ENCODE measurements at places on chromosomes 2 and 18.

GRCh38 chr18:32909798-32910561, 137.2 kb upstream of the KLHL14 start:
- H3K4me1 ChIP-seq = no peaks in the 10 kb centered on the region
- DNase-seq = no peak
- H3K4me3 ChIP-seq = no peak overlapping the region
- no peak overlapping the region for H3K27ac ChIP-seq
- H3K27me3 ChIP-seq = no peaks in the 10 kb centered on the region
- no peaks in the 10 kb centered on the region for H3K36me3 ChIP-seq

- no peaks in the 10 kb centered on the region for H3K27me3 ChIP-seq
- DNase-seq = no peak
- peaks cover 29% of the 10 kb centered on the region for H3K4me1 ChIP-seq
Observed at GRCh38 chr2:24791452-24791851, 1.7 kb downstream of the PTRHD1 start.

- no peak for DNase-seq
- no peaks in the 10 kb centered on the region for H3K27me3 ChIP-seq
- H3K36me3 ChIP-seq = no peaks in the 10 kb centered on the region
- no peak overlapping the region for H3K4me3 ChIP-seq
- no peaks in the 10 kb centered on the region for H3K4me1 ChIP-seq
Observed at GRCh38 chr2:29767606-29768335, 153.6 kb downstream of the ALK start.

DNA sequence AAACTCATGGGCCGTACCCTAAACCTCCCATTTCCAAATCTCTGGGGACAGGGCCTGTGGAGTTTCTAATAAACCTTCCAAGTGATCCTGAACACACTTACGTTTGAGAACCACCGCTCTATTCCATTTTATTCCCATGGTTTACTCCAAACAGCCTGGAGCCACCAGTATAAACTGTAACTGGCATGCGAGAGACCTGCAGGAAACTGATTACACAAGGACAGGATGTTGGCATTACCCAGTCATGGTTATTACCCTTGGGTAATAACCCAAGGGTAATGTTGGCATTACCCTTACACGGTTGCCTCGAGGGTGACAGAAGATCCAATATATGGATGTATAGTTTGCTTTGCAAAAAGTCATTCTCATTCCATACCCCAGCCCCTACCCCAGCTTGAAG, 37.0 kb upstream of the YPEL5 start:
- DNase-seq = no peak
- no peaks in the 10 kb centered on the region for H3K36me3 ChIP-seq
- H3K4me3 ChIP-seq = no peak overlapping the region
- no peaks in the 10 kb centered on the region for H3K4me1 ChIP-seq

GRCh38 chr2:172193331-172194089, 90.8 kb upstream of the DLX2 start:
- H3K36me3 ChIP-seq = no peaks in the 10 kb centered on the region
- H3K27ac ChIP-seq = no peak overlapping the region
- no peak for DNase-seq
- H3K4me3 ChIP-seq = no peak overlapping the region
- no peaks in the 10 kb centered on the region for H3K27me3 ChIP-seq

DNA sequence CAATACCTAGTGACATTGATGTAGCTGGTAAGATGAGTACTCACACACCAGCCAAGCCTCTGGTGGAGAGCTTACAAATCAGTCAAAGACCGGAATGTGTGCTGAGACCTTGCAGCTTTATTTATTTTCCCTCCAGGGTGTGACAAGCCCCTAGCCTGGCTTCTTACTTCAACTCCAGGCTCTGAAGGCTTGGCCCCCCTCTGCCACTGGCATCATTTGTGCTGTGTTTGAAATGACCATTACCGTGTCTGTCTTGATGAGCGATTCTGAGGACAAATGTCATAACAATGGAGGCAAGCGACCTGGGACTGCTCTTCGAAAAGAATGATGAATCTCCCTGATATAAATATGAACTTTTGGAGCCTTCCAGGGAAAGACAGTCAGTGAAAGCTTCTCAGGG, 749.9 kb upstream of the HS6ST1 start:
- H3K4me3 ChIP-seq = no peak overlapping the region
- no peaks in the 10 kb centered on the region for H3K36me3 ChIP-seq
- H3K27ac ChIP-seq = no peak overlapping the region
- no peaks in the 10 kb centered on the region for H3K4me1 ChIP-seq
- no peak for DNase-seq

- H3K4me1 ChIP-seq = peaks cover 26% of the 10 kb centered on the region
- H3K36me3 ChIP-seq = no peaks in the 10 kb centered on the region
- H3K4me3 ChIP-seq = peak within 1 kb of the TSS; percentile 91
- DNase-seq = peak; percentile 98
- no peaks in the 10 kb centered on the region for H3K27me3 ChIP-seq
- H3K27ac ChIP-seq = peak within 1 kb of the TSS; percentile 97
Observed at GRCh38 chr2:44168681-44169154, at the start of gene PPM1B. Gene PPM1B (plus strand): TSS chr2:44168875. CDS start chr2:44201200, 32,325 bp downstream.

DNA sequence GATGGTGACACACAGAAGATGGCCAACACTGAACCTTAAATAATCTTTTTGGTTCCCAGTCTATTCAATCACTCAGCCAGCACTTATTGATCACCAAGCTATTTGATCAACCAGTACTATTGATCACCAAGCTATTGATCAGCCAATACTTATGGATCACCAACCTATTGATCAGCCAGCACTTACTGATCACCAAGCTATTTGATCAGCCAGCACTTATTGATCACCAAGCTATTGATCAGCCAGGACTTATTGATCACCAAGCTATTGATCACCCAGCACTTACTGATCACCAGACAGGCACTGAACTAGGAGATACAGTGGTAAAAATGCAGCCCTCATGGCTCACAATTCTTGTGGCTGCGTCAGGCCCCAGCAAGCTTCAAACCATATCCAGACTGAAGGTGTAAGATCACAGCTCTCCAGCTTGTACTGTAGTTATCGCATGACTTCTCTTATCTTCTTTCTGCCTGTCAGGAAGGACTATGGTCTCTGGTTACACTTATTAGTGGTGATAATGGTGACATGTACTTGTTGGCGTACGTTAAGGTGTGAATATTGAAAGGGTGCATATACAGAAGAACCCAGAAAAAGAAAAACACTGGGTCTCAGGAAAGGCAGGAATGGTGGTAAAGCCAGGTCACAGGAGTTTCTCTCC, 18.4 kb upstream of the B3GNT2 start:
- H3K4me3 ChIP-seq = no peak overlapping the region
- H3K36me3 ChIP-seq = no peaks in the 10 kb centered on the region
- DNase-seq = no peak
- no peaks in the 10 kb centered on the region for H3K4me1 ChIP-seq

- H3K27ac ChIP-seq = no peak overlapping the region
- H3K4me3 ChIP-seq = no peak overlapping the region
- DNase-seq = peak; percentile 9
- no peaks in the 10 kb centered on the region for H3K27me3 ChIP-seq
- no peaks in the 10 kb centered on the region for H3K36me3 ChIP-seq
Observed at GRCh38 chr18:45522371-45522770, 92.9 kb upstream of the SLC14A2 start.

GRCh38 chr2:138602166-138602460, 100.5 kb downstream of the SPOPL start:
- no peaks in the 10 kb centered on the region for H3K36me3 ChIP-seq
- DNase-seq = no peak
- no peak overlapping the region for H3K27ac ChIP-seq
- H3K27me3 ChIP-seq = no peaks in the 10 kb centered on the region
- H3K4me3 ChIP-seq = no peak overlapping the region

DNA sequence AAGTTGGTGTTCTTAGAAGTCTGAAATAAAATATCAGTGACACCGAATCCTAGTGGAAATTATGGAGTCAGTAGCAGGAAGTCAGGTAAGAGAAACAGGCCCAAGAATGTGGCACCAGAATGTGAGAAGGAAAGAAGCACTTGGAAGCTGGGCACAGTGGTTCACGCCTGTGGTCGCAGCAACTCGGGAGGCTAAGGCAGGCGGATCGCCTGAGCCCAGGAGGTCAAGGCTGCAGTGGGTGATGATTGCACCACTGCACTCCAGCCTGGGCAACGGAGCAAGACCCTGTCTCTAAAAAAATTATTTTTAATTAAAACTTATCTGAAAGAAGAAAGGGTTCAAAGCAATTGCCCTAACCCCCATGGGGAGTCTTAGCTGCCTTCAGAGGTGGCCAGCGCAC, 268.3 kb upstream of the SALL3 start:
- DNase-seq = no peak
- no peaks in the 10 kb centered on the region for H3K4me1 ChIP-seq
- no peaks in the 10 kb centered on the region for H3K27me3 ChIP-seq
- H3K36me3 ChIP-seq = no peaks in the 10 kb centered on the region
- no peak overlapping the region for H3K27ac ChIP-seq
- H3K4me3 ChIP-seq = no peak overlapping the region

DNA sequence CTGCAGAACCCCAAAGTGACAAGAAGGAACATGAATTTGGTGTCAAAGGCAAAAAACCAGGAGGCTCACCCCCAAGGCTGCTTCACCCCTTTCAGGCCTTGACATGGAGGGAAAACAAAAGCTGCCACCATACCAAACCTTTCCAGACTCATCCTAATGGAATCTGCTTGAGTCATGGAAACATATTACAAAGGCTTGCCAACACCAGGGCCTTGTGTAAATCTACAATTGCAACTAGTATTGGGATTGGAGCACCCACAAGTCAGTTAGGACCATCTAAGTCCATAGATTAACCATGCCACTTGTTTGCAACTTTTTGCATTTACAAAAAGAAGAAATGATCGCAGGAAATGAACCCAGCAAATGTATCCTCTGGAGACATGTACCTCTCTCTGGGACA, 297.6 kb downstream of the CDCA7 start:
- no peaks in the 10 kb centered on the region for H3K27me3 ChIP-seq
- H3K4me3 ChIP-seq = no peak overlapping the region
- H3K27ac ChIP-seq = no peak overlapping the region
- H3K4me1 ChIP-seq = no peaks in the 10 kb centered on the region
- DNase-seq = no peak
- H3K36me3 ChIP-seq = no peaks in the 10 kb centered on the region

DNA sequence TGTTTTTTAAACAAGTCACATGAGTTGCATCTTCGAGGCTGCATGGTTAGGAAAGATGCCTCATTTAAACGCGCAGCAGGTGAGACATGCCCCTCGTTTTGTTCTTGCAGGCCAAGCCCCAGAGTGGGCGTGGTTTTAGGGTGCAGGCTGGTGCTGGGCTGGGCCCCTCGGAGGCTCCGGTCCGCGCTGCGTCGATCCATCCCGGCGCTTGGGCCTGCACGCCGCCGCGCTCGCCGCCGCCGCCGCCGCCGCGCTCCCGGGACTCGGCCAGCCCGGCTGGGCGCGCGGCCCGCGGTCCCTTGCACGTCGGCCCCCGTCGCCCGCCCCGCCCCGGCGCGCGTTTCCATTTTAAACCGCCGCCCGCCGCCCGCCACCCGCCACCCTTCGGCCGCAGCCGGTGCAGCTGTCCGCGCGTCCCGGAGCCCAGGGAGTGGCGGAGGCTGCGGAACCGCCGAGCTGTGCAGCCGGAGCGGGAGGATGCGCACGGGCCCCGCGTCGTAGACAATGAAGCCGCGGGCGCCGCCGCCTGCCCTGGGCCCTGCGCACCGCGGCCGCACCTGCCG, 175.5 kb downstream of the AGAP1 start:
- H3K27me3 ChIP-seq = no peaks in the 10 kb centered on the region
- peak; percentile 94 for DNase-seq
- H3K36me3 ChIP-seq = no peaks in the 10 kb centered on the region

DNA sequence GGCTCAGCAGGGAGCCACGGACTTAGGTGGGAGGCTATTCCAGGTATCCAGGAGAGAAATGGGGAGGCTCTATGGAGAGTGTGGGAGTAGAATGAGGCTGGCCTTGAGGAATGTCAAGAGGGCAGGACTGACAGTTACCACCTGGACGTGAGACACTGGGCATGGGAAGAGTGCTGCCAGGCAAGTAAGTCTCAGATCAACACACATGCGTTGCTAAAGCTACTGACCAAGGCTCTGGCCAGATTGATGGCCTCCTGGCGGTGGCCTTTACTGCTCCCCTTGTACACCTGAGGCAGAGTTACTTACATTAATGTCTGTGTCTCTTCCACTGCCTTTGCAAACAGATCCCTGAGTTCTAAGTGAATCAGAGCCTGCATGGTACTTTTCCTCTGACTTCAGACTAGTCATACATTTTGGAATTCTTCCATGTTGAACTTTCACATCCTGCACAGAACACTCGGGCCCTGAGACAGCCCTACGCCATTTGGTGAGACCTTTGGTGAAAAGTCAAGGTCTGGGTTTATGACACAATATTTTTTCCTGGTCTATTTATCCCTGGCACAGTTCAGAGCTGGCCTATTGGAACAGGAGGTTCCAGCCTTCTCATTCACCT, 398.8 kb upstream of the TRIB2 start:
- peaks cover 8% of the 10 kb centered on the region for H3K4me1 ChIP-seq
- no peak for DNase-seq
- H3K4me3 ChIP-seq = no peak overlapping the region

DNA sequence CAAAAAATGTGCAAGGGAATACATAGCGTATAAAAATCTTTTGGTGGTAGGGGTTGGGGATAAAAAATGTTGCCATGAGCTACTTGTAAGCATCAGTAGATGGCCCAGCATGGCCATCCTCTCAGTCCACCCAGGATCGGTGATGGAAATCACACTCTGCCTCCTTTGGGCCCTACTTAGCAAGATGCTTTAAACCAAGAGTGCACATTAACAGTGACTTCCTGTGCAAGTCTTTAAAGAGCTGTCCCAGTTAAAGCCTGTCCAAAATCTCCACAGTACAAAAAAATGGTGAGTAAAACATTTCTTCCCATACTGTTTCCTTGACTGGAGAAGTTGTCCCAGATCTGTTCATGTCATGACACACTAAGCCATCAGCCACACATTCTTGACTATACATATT, 18.0 kb downstream of the ANKRD44 start:
- H3K4me3 ChIP-seq = no peak overlapping the region
- H3K4me1 ChIP-seq = peaks cover 47% of the 10 kb centered on the region
- H3K27me3 ChIP-seq = no peaks in the 10 kb centered on the region

- no peak overlapping the region for H3K27ac ChIP-seq
- H3K4me1 ChIP-seq = no peaks in the 10 kb centered on the region
- peaks cover under 1% of the 10 kb centered on the region for H3K36me3 ChIP-seq
- no peak for DNase-seq
- no peak overlapping the region for H3K4me3 ChIP-seq
- H3K27me3 ChIP-seq = no peaks in the 10 kb centered on the region
Observed at GRCh38 chr18:79106084-79106483, 36.9 kb downstream of the ATP9B start.

GRCh38 chr2:40394031-40394430, 57.9 kb downstream of the SLC8A1 start:
- no peak overlapping the region for H3K4me3 ChIP-seq
- no peaks in the 10 kb centered on the region for H3K27me3 ChIP-seq
- no peaks in the 10 kb centered on the region for H3K36me3 ChIP-seq
- DNase-seq = no peak

DNA sequence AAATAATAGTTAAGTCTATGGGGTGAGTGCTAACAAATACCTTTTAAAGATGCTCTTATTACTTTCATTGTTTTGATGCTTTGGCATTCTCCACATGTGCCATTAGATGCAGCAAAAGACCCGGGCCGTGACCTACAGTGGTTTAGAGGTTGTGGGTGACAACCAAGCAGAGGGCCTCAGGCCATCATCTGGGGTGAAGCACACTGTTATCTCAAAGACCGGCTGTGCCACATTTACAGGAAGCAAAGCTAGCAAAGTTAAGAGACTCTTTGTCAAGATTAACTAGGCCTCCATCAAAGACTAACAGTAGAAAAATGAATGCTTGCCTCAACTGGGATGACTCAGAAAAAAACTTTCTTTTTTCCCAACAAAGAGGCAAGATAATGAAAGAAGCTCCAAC, 695.3 kb downstream of the SATB2 start:
- no peaks in the 10 kb centered on the region for H3K4me1 ChIP-seq
- H3K27me3 ChIP-seq = no peaks in the 10 kb centered on the region
- no peak for DNase-seq
- H3K27ac ChIP-seq = no peak overlapping the region
- H3K36me3 ChIP-seq = no peaks in the 10 kb centered on the region
